Daoy (cell line): ENCODE measurements at places on chromosomes 2 and 18.

- no peak for DNase-seq
Observed at GRCh38 chr2:217843324-217843723, 159.5 kb downstream of the TNS1 start.

GRCh38 chr2:66324909-66325528, 109.9 kb upstream of the MEIS1 start:
- no peak for DNase-seq

- DNase-seq: no peak
Observed at GRCh38 chr2:38406597-38407110, 29.6 kb upstream of the ATL2 start.

- DNase-seq: no peak
Observed at GRCh38 chr2:54704238-54704637, 19.2 kb upstream of the EML6 start.

DNA sequence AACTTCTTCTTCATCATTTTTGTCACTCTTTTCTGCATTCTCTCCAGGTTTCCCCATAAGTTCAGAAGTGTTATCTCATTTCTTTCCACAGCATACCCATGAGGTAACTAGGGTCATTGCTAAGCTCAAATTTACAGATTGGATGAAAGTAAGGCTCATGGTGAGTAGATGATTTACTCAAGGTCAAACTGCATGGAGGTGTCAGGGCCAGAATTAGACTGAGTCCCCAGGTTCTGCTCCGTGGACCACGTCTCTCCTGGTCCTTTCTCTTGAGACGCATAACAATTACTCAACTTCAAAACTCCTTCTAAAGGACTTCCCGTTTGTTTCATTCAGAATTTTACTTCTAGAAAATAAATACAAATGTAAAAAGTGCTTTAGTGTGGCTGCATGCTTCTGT, 43.4 kb downstream of the SMIM21 start:
- no peak for DNase-seq

DNA sequence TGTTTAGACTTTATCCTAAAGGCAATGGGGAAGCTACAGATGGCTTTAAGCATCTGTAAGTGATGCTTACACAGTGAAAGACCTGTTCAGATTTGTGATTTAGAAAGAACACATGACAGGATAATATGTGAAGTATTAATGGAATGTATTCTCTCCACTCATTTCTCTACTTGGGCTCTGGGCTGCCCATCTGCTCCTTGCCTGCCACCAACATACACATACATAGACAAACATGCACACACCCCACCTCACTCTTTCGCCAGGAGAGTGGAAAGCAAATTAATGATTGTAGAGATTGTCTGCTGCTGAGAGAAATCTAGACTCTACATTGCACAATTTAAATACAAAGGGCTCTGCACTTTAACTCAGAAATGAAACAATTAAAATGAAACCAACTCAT, 61.0 kb upstream of the NFE2L2 start:
- no peak for DNase-seq

DNA sequence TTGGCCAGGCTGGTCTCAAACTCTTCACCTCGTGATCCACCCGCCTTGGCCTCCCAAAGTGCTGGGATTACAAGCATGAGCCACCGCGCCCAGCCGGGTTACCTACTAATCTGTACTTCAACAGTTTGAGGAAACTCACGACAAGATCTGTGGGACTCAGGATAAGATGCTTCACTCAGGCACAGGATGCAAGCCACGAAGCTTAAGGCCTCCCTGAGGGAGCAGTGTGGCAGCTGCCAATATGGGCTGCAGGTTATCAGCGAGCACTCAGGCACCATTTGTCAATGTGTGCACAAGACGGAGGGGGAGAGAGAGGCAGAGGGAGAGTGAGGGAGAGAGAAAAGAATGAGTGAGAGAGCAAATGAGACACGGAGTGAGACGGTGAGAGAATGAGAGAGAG, 173.6 kb upstream of the RAB6C start:
- no peak for DNase-seq
